ENCODE measurements at places on chromosomes 7 and 10. TPM values are rescaled to one million over a fixed set of nuclear protein-coding genes. Genes with fewer than 3 reads are reported as not detected.

Gene FAM24B
- 11.9 TPM for total RNA-seq

Gene TCERG1L
- total RNA-seq, result not detected

Gene ATG9B
- 0.71 TPM for total RNA-seq

Gene FAM13C
- total RNA-seq, result 0.07 TPM

Gene HK1
- 35.6 TPM for total RNA-seq

Gene OR6B1
- not detected for total RNA-seq

Gene MBLAC1
- total RNA-seq, result 3.0 TPM

Gene GPR37
- 0.73 TPM for total RNA-seq

Gene NCF1
- total RNA-seq, result 0.18 TPM

Gene NRCAM
- 99.1 TPM for total RNA-seq

Gene TUBB8
- 0.05 TPM for total RNA-seq

Gene GIMAP4
- not detected for total RNA-seq

Gene SRGN
- 96.3 TPM for total RNA-seq

Gene STEAP1
- 16.9 TPM for total RNA-seq

Gene ERCC6
- total RNA-seq, result 6.1 TPM

Gene DENND2A
- 0.64 TPM for total RNA-seq

Gene POLD2
- total RNA-seq, result 157 TPM

Gene CH25H
- 0.64 TPM for total RNA-seq

Gene VSTM4
- 0.41 TPM for total RNA-seq

Gene AHR
- total RNA-seq, result 6.9 TPM

Gene NUTM2E
- total RNA-seq, result 0.43 TPM

Gene GATA3
- 4.4 TPM for total RNA-seq

Gene VIPR2
- total RNA-seq, result 0.02 TPM

Gene TMED4
- 51.4 TPM for total RNA-seq

Gene CFAP46
- 1.2 TPM for total RNA-seq

Gene SLC26A4
- total RNA-seq, result 0.14 TPM

Gene MYL10
- total RNA-seq, result not detected

Gene GPR85
- not detected for total RNA-seq

Gene TMEM176B
- not detected for total RNA-seq

Gene SPDYE11
- total RNA-seq, result not detected

Gene PSD
- total RNA-seq, result 0.27 TPM

Gene FAM180A
- 0.05 TPM for total RNA-seq

Gene CXCL12
- 0.25 TPM for total RNA-seq

Gene PHKG1
- total RNA-seq, result 0.31 TPM

Gene OR2A1
- not detected for total RNA-seq

Gene CDHR3
- total RNA-seq, result 4.1 TPM

Gene COL13A1
- total RNA-seq, result 0.31 TPM

Gene CALHM3
- 0.35 TPM for total RNA-seq

Gene RBP3
- not detected for total RNA-seq

Gene OR2A5
- total RNA-seq, result not detected

Gene PTPRE
- total RNA-seq, result 3.5 TPM

Gene FRMD4A
- 3.0 TPM for total RNA-seq

Gene ACTA2
- 21.9 TPM for total RNA-seq

Gene DOCK4
- 7.0 TPM for total RNA-seq

Data from A549 treated with AZD2906 at 1 μM for 4 hours (cell line).